Retina (tissue), 1 donor: ENCODE measurements at places on chromosomes 6 and 20.
A peak's percentile ranks its signal among the peaks of the same experiment; 100 is the strongest.

DNA sequence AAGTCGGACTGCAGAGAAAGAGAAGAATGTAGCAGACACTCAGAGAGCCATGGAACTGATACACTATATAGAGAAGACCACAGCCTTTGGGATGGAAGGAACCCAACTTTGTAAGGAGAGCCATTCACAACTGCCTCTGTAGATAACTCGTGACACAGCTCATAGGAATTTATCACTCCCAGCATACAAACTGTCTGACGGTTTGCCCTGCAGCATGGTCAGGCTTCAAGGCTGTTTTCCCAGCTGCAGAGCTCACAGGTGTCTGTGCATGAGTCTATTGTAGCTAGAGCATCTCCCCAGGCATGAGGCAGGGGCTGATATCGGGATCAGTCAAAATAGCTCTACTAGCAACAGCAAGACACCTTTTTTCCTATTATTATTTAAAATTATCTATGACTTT is 130.5 kb upstream of the DTNBP1 start:
- DNase-seq: no peak

- no peak for DNase-seq
Measured at GRCh38 chr6:154974485-154975149, 20.5 kb upstream of the TIAM2 start.

- peak; percentile 10 for DNase-seq
Measured at GRCh38 chr20:3276680-3277015, 37.7 kb upstream of the SLC4A11 start.

DNA sequence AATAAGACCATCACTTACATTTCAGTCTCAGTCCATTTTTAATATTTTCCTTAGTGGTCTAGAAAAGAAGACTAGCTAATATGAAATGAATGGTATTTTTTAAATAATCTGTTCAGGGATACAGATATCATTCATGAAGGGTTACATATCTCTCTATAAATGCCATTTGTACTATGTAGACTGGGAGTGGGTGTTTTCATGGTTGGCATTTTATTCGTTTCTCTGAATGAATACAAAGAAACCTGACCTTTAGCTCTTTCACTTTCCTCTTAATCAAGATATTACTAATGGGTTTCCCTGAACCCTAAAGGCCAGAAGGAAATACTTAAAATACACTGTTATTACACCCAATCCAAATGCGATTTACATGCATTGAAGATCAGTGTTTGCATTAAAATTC is 788.9 kb downstream of the TBC1D32 start:
- DNase-seq: no peak

GRCh38 chr6:3318226-3318625 is 59.5 kb downstream of the PSMG4 start:
- DNase-seq: no peak

- DNase-seq: no peak
Measured at GRCh38 chr20:20207872-20208271, 155.5 kb downstream of the CFAP61 start.
